HS-27A (cell line): ENCODE measurements at places on chromosomes 12 and 14.

- no peak for DNase-seq
Observed at GRCh38 chr14:38210587-38211216, 3.0 kb downstream of the SSTR1 start.

GRCh38 chr14:76780360-76780759 lies 19.1 kb downstream of the VASH1 start:
- no peak for DNase-seq

DNA sequence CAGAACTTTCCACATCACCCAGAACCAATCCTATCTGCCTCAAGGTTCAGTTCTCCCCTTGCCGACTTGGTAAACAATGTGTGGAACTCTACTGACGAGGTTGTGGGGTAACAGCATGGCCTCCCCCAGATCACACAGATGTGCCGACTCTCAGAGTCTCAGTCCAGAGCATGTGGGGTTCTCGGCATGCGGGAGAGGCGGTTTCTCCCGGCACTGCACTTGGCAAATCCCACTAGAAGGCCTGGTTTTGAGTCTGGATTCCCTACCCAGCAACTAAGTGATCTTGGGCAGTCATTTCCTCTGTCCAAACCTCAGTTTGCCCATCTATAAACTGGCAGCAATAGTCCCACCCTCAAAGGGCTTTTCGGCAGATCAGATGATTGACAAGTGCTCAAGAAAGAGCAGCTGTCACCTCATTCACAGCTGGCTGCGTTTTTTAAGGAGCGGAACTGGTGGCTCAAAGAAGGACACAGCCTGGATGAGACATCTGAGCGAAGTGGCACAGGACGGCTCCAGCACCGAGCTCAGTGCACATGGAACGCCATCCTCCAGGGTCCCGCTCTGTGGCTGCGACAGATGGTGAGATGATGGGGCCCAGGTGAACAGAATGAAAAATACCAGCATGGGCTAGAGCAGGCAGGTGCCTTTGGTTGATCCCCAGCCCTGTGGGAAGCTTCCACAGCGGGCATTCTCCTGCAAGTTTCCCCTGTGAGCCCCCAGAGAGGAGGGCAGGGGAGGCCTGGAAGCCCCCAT lies 7.3 kb downstream of the TESC start:
- DNase-seq = no peak

GRCh38 chr12:66638666-66639065 lies 40.2 kb downstream of the GRIP1 start:
- no peak for DNase-seq

GRCh38 chr12:46342562-46343033 lies 30.0 kb downstream of the SLC38A2 start:
- no peak for DNase-seq

- peak; percentile 20 for DNase-seq
Observed at GRCh38 chr12:92827836-92828431, 101.2 kb downstream of the EEA1 start.

DNA sequence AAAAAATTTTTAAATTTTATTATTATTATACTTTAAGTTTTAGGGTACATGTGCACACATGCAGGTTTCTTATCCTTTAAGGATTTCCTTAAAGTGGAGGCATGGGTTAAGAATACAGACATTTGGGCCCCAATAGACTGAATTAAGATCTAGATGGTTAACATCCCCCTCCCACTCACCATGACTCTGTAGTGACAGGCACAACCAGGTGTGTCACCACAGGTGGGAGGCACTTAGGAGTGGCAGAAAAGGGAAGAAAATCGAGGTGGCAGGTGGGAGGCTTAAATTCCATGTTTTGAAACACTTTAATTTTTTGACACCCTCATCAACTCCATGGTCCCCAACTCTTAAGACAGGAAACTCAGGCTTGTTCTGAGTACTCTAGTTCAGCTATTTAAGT lies 37.6 kb upstream of the GRIP1 start:
- no peak for DNase-seq

- no peak for DNase-seq
Observed at GRCh38 chr14:91350813-91351511, 66.7 kb downstream of the CCDC88C start.
